H54 (cell line): ENCODE measurements at places on chromosomes 2 and 18.

DNA sequence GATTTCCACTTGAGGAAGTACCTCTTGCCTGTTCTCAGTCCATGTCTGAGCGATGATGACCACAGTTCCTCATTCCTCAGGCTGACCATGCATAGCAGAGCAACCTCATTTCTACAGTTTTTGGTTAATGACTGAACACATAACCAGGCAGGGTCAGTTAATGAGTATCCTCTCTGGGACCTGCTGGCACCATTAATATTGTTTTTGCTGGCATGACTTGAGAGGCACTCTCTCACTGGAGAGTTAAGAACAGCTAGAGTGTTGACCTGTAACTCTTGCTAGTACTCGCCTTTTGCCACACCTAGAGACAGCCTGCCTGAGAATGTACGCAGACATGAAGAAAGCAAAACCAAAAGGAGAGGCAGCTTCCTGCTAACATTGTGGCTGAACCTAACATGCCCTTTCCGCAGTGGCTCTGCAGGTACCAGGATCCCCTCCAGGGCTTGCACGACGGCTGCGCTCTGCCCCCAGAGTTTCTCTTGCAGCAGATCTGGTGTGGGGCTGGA is 23.9 kb downstream of the PECR start:
- DNase-seq, result no peak

GRCh38 chr2:157839162-157839801 is 36.8 kb downstream of the ACVR1 start:
- peak; percentile 24 for DNase-seq

DNA sequence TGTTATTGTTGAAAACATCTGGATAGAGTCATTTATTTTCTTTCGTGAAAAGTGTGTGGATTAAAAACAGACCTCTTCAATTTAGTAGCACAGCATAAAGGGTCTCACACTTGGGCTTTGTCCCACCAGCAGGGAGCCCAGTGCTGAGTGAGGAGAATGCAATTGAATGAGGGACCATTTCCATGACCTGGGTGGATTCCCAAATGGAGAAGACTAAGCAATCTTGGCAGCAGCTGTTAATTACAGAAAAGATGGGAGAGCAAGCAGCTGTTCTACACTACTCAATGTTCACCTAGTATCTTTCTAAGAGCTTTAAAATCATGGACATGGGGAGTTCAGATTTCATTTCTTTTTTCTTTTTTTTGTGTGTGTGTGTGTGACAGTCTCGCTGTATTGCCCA is 121.8 kb upstream of the FN1 start:
- DNase-seq, result no peak

- no peak for DNase-seq
These were observed 319.6 kb downstream of the PIK3C3 start for GRCh38 chr18:42274488-42275137.

DNA sequence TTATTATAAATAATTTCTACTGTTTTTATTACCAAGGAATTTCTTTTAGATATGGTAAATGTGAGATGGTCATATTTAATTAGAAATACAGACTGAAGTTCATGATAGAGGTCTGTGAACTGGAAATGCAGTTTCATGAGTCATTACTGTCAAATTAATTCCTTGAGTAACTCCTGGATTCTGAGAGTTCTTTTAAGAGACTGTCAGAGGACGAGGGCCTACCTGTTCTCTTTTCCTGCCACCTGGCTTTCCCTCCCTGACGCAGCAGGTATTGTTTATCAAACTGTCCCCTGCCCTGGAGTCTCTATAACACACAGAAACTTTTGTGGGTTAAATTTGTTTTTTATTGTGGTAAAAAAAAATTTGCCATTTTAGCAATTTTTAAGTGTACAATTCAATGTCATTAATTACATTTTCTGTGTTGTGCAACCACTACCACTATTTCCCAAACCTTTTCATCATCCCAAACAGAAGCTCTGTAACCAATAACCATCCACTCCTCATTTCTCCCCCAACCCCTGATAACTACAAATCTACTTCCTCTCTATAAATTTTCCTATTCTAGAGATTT is 142.6 kb downstream of the DIS3L2 start:
- DNase-seq, result no peak

DNA sequence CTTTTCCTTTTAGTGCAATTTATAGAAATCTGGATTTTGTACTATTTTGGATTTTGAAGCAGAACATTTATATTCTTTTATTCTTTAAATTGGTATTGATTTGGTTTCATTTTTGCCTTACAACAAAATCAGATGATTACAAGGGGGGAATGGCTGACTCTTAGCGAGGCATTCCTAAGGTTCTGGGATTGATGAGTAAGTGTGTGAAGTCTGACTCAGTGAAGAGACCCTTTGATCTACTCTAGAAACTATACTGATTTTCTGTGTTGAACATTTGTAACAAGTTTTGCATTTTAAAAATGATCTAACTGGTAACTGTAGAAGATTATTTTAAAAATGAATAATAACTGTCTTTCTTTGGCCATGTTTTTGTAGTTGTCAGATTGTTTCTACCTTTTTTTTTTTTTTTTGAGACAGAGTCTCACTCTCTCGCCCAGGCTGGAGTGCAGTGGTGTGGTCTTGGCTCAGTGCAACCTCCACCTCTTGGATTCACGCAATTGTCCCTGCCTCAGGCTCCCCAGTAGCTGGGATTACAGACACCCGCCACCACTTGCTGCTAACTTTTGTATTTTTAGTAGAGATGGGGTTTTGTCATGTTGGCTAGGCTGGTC is 48.7 kb downstream of the TTC39C start:
- DNase-seq, result peak; percentile 9

GRCh38 chr2:112639936-112640335 is 5.8 kb upstream of the SLC20A1 start:
- no peak for DNase-seq

DNA sequence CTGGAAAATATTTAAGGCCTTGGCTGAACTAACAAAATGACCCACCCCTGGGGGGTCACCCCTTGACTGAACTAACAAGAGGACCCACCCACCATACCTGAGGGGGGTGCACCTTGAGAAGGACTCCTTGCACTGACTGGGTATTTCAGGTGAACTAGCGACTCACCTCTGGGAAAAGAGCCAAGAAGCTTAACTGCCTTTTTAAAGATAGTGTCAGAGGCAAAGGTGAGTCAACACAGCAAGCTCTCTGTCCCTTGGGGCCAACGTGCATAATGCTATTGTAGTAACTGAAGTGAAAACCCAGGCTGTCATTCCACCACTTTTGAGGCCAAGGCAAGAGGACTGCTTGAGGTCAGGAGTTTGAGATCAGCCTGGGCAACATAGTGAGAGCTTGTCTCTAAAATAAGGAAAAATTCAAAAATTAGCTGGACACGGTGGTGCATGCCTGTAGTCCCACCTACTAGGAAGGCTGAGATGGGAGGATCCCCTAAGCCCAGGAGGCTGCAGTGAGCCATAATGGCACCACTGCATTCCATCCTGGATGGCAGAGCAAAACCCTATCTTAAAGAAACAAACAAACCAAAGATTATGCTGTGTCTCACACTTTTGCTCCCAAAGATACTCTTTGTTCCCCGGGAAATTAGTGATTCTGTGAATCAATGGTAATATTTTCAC is 36.4 kb upstream of the ZCCHC2 start:
- peak; percentile 5 for DNase-seq

GRCh38 chr2:150472511-150472899 is 15.0 kb downstream of the RND3 start:
- DNase-seq, result no peak

DNA sequence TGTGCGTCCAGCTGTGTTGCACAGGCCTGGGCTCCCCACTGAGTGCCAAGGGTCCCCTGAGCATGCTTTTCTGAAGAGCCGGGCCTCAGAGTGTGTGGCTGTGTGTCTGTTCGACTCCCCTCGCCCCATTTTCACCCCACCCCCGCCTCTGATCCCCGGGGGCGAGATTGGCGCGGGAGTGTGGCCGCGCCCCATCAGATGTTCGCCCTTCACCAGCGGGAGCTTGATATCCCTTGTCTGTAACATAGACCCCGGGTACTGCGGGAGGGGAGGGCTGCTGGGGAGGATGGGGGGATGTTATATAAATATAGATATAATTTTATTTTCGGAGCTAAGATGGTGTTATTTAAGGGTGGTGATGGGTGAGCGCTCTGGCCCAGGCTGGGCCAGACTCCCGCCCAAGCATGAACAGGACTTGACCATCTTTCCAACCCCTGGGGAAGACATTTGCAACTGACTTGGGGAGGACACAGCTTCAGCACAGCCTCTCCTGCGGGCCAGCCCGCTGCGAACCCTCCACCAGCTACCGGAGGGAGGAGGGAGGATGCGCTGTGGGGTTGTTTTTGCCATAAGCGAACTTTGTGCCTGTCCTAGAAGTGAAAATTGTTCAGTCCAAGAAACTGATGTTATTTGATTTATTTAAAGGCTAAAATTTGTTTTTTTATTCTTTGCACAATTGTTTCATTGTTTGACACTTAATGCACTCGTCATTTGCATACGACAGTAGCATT is 1.5 kb downstream of the RHOB start:
- DNase-seq, result no peak

GRCh38 chr2:225458431-225459117 is 59.1 kb downstream of the NYAP2 start:
- DNase-seq, result no peak

GRCh38 chr18:6310714-6311113 is 104.0 kb downstream of the L3MBTL4 start:
- DNase-seq, result no peak

GRCh38 chr2:177689623-177690022 is 297.1 kb downstream of the AGPS start:
- DNase-seq, result no peak

GRCh38 chr18:9530226-9531009 is 55.1 kb downstream of the RALBP1 start:
- no peak for DNase-seq

GRCh38 chr2:194327196-194327888 is 1329.7 kb upstream of the SLC39A10 start:
- DNase-seq, result no peak

DNA sequence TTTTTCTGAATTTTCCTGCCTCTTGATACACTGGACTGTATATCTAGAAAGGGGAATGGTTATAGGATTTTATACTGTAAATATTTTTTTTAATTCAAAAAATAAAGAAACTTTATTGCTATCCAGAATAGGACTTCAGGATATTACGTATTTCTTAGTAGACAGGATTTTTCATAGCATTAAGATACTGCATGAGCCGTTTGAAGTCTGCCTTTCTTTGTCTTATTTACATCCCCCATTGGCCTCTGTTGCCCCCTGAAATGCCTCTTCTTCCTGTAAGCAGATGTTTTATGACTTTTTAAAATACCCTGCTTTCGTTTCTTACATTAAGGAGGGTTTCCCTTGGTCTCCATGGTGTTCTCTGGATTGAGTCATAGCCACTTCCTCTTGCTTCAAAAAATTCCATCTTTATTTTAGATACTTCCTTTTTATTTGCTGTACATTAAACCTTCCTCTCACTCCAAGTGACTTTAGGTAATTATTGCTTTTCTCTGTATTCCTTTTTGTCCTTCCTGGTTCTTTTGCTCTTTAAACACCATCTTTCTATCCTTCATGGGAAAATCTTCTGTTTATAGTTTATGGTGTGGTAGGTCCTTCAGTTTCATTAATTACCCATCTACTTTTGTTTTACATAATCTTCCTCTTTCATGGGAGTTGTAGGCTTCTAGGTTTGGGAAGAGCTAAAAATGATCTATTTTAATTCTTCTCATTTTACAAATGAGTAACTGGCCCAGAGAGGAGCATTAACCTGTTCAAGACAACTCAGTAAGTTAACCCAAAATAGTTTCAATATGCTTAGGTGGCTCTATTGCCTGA is 72.6 kb downstream of the ZNF532 start:
- no peak for DNase-seq

DNA sequence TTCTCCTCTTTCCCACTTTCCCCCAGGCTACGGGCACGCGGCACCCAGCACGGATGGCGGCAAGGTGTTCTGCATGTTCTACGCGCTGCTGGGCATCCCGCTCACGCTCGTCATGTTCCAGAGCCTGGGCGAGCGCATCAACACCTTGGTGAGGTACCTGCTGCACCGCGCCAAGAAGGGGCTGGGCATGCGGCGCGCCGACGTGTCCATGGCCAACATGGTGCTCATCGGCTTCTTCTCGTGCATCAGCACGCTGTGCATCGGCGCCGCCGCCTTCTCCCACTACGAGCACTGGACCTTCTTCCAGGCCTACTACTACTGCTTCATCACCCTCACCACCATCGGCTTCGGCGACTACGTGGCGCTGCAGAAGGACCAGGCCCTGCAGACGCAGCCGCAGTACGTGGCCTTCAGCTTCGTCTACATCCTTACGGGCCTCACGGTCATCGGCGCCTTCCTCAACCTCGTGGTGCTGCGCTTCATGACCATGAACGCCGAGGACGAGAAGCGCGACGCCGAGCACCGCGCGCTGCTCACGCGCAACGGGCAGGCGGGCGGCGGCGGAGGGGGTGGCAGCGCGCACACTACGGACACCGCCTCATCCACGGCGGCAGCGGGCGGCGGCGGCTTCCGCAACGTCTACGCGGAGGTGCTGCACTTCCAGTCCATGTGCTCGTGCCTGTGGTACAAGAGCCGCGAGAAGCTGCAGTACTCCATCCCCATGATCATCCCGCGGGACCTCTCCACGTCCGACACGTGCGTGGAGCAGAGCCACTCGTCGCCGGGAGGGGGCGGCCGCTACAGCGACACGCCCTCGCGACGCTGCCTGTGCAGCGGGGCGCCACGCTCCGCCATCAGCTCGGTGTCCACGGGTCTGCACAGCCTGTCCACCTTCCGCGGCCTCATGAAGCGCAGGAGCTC is 35.4 kb downstream of the KCNK3 start:
- DNase-seq, result no peak

GRCh38 chr2:181542170-181542569 is 85.0 kb downstream of the ITGA4 start:
- no peak for DNase-seq

GRCh38 chr2:637406-637776 is 39.8 kb downstream of the TMEM18 start:
- no peak for DNase-seq

- DNase-seq, result no peak
These were observed 261.1 kb upstream of the FN1 start for GRCh38 chr2:215697003-215697402.

DNA sequence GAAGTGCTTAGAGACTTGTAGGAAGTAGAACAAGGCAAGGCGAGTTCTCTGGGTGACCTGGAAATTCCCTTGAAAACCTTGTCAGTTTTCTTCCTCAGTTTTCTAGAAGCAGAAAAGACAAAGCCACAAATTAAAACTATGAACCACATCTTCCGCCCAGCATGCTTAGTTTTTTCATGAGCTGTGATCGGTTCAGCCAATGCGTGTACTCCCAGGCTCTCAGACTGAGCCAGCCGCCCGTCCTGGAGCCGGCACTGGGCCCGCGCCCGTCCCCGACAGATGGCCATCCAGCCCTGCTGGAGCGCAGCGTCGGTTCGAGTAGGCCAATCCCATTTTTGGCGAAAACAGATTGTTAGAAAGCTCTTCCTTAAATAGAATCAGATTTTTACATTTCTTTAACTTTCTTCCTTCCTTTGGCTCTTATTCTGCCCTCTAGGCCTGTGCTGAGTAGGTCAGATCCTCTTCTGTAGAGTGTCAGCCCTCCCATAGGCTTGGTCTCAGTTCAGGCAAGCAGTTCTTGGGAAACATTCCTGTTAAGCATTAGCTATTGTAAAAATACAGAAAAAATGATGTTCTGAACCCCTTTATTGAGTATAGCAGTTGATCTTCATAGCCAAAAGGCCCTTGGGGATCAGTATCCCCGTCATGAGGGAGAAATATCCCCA is 112.5 kb downstream of the NCK2 start:
- DNase-seq, result no peak
